Colonic mucosa (tissue), 4 donors: ENCODE measurements at places on chromosomes 3 and 15.

DNA sequence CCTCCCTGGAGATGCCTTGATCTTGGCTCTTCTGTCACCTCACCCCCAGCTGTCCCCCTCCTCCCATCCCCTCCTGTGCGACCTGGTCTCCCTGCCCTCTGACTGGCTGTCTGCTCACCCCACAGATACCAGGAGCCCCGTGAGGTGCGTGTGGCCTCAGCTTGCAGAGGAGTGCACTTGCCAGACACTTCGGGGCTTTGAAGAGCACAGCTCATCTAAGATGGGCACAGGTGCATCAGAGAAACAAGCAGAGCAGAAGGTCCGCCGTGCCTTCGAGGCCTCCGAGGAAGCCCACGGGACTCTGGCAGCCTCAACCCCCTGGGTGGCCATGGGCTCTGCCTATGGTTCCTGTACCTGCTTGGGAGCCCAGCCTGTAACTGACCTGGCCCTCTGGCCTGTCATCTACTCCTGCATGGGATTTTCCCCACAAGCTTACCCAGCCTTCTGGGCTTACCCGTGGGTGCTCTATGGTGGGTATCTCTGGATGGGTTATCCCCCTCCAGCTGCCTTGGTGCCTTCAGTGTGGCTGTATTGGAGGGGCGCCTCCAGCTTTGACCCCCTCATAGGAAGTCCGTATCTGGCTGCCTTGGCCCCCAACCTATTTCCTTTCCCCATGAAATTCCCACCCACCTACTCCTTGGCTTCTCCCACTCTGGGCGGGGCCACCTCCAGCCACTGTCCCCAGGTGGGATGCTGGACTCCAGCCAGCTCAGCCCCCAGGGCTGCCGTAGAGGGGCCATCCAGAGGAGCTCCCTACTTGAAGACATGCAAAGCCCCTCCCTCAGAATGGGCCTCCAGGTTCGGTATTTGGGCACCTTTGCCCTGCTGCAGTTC, 3.8 kb downstream of the PRR23E start:
- peak; percentile 13 for DNase-seq

DNA sequence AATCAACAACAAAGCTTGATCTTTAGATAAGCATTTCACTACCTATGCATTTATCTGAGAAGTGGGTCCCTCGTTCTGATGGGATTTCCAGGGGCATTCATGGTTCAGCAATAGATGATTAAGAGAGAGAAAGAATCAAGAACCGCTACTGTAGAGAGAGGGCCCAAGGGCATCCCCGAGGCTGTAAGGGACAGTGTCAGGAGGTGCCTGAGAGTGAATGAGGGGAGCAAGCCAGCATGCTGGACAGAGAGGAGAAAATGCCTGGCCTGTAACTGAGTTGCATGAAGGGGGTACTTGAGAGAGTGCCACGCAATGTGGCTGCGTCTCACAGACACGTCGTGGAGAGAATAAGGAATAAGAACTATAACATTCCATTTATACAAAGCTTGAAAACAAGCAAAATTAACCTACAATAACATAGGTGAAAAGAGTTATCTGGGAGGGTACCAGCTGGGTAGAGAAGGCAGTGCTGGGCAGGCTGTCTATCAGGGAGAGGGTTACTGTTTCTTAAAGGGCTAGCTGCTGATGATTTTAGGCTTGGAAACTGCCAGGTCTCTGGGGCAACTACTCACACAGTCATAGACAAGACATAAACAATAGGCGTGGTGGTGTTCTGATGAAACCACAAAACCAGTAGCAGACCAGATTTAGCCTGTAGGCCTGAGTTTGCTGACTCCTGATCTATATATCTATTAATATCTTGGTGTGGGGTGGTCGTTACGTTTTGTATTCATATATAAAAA, 374.6 kb upstream of the CFAP20DC start:
- DNase-seq: no peak

DNA sequence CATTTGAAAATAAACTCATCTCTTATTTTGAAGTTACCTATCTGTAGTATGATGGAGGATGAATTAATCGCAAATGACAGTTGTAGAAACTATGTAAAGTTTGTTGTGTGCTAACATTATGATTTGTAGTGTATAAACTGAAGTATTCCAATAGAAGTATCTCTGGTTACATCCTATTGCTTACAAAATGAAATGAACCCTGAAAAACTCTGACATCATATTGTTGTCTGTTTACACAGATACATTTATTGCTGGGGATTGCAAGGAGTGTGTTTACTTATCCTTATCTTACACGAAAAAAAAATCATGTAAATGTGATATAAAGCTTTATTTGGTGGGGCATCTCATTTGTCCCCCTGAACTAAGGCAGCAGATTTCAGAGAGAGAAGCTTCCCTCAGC, 2.6 kb upstream of the ABHD10 start:
- DNase-seq: no peak

- no peak for DNase-seq
Measured at GRCh38 chr3:643376-643775, 446.8 kb downstream of the CHL1 start.

- no peak for DNase-seq
Measured at GRCh38 chr3:10581716-10582115, 76.3 kb upstream of the ATP2B2 start.

DNA sequence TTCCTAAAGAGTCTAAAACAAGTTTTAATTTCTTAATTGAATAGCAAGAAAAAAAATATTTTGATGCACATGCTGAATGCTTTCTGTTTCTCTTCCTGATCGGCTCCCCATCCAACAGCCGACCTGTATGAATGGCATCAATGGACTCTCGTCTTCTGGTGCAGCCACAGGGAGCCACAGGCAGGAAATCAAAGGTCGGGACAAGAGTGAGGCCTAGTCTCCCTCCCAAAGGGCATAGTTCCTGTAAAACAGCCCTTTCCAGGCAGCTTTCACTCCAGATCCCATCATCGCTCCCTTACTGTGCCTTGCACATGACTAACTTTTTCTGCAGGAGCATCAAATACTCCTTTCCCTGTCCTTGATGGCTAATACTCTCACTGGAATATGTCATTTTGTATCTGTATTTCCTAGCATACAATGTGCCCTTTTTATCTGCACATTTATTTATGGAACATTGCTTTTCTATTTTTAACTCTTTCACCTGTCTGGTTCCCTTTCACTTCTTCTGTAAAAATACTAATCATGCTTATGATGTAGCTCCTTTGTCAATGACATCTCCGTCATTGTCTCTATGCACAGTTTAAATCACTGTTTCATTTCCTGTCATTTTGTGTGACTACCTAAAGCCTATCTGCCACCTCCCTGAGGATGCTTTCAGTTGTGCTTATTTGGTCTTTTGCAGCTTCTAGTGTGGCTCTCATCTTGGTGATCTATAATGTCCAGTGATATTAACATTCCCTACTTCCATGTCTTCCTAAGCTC, 326.2 kb downstream of the CTNNB1 start:
- DNase-seq: no peak

DNA sequence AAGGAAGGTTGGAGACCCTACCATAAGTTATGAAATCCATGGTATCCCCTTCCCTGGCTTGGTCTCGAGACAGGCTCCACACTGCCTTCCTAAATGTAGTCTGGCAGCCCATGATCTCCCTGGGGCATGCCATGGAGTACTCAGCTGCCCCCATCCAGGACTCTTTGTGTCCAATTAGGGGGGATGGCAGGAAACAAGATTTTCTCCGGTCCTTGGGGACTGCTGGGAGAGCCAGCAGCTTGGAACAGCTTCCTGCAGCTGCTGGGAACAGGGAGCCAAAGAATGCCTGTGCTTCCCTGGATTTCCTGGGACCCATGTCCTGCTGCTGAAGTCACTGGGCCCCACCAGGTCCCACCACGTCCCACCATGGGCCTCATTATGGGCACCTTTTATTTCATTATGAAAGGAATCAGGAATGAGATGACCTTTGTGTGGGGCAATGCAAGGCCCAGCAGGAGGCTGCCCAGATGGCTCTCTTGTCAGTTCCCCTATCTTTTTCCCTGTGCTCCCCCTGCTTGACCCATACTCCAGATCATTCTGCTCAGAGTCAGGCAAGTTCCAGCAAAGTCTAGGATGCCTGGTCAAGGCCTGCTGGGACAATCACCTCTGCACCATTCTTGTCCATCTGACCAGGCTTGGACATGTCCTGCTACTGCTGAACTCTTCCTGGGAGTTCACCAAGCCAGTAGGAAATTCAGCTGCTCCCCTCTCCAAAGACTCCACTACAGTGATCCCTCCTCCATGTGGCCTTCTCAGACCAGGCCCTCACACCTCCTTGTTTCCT, 15.0 kb upstream of the DAG1 start:
- DNase-seq: no peak

DNA sequence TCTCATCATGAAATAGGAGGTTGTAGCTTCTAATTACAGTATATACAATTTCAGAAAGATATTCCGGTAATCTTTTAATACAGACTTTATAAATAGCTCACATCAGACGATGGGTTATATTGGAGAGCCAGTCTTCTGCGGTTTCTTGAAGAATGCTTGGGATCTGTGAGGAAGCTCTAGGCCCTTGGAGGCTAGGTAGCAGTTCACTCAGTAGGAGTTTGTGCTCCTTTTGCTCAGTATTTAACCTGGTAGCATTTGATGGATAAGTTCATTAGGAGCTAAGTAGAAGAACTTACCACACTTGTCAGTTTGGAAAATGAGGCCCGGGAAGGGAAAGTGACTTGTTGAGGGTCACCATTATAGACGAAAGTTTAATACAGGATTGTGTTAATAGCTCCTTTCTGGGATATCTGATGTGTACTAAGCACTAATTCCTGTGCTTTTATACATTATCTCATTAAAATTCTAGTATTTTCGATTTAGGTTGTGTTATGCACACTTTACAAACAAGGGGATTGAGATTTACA, 2.8 kb downstream of the FNDC3B start:
- no peak for DNase-seq

GRCh38 chr3:38141952-38142273, 3.5 kb downstream of the MYD88 start:
- DNase-seq: no peak

- DNase-seq: no peak
Measured at GRCh38 chr3:129312671-129313414, 34.2 kb downstream of the HMCES start.

DNA sequence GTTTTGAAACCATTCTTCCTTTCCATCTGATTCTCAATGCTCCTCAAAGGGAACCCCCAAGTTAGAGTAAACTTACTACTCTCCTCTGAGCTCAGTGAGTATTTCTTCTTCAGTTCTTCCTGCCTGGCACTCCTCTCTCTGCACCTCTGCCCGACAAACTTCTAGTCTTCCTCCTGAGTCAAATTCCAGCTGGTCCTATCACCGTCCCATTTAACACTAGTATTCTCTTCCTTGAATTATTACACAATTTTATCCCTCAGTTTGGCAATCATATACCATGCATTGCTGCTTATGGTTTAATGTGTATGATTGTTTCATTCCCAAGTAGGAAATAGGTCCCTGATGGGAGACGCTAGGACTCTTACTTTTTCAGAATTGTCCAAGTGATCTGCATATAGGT, 279.7 kb downstream of the MECOM start:
- DNase-seq: no peak

DNA sequence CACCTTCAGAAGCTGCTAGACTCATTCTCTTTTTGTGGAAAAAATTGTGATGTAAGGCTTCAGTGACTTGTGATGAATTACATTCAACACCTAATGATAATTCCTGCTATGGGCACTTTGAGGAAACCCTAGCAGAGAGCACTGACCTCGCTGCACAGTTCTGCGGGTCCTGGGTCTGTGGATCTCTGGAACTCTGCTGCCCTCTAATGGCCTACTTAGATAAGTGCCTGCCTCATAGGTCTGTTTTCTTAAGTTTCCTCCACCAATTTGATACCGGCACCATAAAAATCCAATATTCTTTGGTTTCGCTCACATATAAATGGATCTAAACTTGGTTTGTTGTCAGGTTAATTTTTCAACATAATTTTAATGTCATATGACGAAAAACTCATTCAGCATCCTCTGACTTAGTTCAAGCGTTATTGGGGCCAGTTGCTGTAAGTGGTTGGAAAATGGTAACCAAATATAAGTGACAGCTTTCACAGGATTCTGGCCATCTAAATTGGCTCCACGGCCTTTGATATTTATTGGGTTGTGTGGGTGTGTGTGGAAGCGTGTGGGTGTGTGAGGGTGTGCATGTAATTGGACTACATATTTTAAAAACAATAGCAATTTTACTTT, 10.4 kb downstream of the SLITRK3 start:
- peak; percentile 72 for DNase-seq

DNA sequence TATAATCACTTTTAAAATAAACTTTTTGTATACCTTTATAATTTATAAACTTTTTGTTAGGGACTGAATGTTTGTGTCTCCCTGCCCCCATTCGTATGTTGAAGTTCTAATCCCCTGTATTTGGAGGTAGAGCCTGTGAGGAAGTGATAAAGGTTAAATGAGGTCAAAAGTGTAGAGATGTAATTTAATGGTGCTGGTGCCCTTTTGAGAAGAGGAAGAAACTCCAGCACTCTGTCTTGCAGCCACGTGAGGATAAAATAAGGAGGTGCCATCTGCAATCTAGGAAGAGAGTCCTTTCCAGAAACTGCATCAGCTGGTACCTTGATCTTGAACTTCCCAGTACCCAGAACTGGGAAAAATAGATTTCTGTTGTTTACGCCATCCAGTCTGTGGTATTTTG, 106.1 kb upstream of the RGMA start:
- DNase-seq: no peak

DNA sequence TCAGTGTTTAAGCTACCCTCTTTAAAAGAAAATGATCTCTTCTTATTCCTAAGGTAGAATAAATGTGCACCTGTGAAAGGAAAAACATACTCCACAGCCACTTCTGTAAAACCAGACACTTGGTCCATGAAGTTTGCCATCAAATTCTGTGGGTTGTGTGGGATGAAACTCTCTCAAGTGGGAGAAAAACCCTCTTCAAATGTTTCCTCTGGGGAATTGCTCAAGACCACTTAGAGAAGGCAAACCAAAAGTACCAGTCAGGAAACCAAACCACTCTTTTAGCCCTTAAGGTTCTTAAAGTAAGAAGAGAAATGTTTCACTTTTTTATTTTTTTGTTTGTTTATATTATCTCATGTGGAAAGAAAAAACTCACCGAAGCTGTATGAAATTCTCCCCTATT, 1.2 kb downstream of the COL8A1 start:
- DNase-seq: no peak

DNA sequence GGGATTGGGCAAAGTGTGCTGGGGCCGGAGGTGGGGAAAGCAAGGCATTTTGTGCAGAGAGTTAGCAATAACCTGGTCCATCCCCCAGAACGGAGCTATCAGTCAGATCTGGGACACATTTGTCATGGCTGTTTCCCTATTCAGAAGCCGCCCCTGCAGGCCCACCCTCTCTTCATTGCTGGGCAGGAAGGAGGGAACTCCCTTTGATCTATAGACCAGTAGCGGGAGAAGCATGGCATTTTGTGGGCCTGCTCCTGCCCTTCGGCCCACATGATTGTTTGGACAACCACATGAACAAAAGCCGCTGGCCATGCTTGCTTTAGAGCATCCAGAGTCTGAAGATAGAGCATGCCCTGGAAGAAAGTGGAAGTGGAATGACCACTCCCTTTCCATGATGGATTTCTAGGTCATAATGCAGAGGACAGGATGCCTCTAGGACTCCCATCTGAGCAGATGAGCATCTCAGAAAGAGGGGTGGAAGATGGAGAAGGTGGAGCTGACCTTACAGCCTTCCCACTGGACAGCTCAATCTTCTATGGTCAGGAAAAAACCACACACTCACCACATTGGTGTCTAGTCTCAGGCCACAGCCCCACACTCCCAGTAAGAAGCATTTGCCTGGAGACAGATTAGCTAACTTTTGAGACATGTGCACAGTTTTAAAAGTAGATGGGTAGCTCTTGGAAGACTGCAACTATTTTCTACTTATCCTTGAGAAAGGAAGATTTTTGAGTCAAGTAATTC, 11.9 kb upstream of the LRTM1 start:
- DNase-seq: no peak

GRCh38 chr3:146339349-146339748, 88.4 kb upstream of the PLSCR4 start:
- no peak for DNase-seq

GRCh38 chr3:126917232-126917804, 65.6 kb upstream of the PLXNA1 start:
- no peak for DNase-seq
